ENCODE measurements at places on chromosomes 12 and 14.

- no peak for DNase-seq
Measured at GRCh38 chr12:14958361-14959125, 2.9 kb downstream of the ARHGDIB start.

GRCh38 chr12:19666070-19666469 lies 226.8 kb downstream of the AEBP2 start:
- DNase-seq = no peak

GRCh38 chr14:61535032-61535431 lies 160.3 kb upstream of the HIF1A start:
- DNase-seq = no peak

- no peak for DNase-seq
Measured at GRCh38 chr12:58087423-58088127, 146.2 kb downstream of the ATP23 start.

GRCh38 chr14:73870525-73871235 lies 16.0 kb upstream of the ZNF410 start:
- DNase-seq = no peak

DNA sequence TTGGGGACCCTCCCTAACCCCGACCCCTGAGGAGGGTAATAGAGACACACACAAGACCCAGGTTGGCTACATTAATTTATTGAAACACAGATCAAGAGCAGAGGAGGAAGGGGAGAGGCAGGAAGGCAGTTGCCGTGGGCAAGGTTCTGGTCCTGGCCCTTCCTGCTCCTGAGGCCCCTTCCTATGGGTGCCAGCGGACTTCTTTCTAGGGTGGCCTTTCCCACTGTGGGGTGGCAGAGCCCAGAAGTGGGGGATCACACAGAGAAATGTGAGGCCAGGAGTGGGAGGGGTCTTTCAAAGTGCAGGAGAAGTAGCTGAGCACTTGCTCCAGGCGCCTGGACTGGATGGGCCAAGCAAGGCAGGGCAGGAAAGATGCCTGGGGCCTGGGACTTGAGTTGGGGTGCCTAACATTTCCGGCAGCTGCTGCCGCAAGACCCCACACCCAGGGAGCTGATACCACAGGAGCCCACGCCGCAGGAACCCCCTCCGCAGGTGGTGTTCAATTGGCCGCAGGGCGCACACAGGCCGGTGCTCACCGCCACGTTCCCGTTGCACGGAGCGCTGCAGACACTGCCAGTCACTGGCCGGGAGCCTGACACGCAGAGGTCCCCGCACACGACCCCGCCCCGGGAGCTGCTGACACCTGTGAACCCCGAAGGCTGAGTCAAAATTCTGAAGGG lies 5.3 kb downstream of the KRT81 start:
- no peak for DNase-seq

- no peak for DNase-seq
Measured at GRCh38 chr14:59344016-59344415, 121.2 kb downstream of the GPR135 start.

DNA sequence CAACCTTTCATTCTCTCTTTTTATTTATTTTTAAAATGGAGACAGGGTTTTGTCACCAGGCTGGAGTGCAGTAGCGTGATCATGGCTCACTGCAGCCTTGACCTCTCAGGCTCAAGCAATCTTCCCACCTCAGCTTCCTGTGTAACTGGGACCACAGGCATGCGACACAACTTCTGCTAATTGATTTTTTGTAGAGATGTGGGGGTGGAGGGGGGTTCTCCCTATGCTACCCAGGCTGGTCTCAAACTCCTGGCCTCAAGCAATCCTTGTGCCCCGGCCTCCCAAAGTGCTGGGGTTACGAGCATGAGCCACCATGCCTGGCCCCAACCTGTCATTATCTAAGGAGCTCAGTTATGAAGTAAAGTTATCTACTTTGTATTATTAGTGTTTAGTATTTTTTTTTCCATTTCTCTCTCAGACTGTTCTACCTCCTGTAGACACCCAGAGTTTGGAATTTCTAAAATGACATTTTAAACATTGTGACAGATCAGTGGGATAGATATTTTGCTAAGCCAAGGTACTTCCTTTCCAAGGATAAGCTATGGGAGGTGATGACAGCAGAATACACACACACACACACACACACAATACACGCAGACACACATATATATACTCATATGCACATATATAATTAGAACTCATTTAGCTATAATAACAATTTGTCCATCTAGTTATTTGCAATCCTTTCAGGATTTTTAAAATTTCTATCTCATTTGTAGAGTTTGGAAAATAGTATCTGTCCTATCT lies 2.1 kb upstream of the USP44 start:
- DNase-seq = no peak

Measured in glutamatergic neuron (in vitro differentiated cells).